ENCODE measurements at places on chromosomes 2 and 18.
A peak's percentile ranks its signal among the peaks of the same experiment; 100 is the strongest.

- DNase-seq = no peak
Observed at GRCh38 chr2:115115135-115115534, 672.7 kb downstream of the DPP10 start.

DNA sequence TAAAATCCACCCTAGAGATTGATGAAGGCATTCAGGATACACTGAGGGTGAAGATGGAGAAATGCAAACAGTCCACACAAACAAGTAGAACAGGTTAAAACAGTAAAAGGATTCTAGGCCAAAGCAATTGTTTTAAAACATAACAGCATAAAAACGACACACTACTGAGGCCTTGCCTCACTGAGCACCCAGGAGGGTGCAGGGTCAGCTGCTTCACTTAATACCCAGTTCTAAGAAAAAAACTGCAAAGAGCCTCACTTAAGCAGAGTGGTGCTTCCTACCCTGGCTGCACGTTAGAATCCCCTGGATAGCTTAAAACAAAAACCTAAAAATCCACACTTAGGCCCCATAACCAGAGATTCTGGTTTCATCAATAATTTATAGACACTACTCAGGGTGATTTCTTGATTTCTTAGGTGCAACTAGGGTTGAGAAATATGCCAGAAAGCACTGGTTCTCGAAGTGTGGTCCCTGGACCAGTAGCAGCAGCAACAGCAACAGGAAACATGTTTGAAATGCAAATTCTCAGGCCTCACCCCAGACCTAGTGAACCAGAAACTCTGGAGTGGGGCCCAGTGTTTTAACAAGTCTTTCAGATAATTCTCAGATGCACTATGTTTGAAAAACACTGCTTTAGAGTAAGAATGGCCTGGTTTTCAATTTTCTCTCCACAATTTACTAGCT lies 279.1 kb downstream of the ZEB2 start:
- no peak for DNase-seq

DNA sequence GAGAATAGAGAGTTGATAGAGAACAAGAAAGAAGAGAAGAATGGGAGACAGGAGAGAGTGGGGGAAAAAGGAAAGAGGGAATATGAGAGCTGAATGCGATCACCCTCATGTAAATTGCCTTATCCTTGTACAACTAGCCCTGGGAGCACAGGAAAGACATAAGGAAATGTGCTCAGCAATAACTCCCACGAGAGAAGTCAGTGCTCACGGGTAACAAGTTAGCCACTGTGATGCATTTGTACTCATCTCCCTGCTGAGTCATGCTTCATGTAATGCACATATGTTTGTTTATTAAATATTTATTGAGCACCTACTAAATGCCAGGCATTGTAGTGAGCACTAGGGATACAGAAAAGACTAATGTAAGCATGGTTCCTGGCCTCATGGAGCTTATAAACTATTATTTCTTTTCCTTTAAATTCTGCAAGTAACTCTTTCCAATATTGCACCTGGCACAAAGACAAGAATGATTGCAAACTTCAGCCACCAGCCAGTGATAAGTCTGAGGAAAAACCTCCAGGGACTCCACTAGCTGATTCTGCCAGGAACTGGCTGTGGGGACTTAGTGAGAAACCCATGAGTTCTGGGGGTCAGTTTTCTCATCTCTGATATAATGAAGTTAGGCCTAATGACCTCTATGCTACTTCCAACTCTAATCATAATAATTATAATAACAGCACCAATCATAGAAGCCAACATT lies 124.1 kb downstream of the LNPK start:
- DNase-seq = no peak

GRCh38 chr18:44450226-44450625 lies 230.5 kb upstream of the SETBP1 start:
- no peak for DNase-seq

DNA sequence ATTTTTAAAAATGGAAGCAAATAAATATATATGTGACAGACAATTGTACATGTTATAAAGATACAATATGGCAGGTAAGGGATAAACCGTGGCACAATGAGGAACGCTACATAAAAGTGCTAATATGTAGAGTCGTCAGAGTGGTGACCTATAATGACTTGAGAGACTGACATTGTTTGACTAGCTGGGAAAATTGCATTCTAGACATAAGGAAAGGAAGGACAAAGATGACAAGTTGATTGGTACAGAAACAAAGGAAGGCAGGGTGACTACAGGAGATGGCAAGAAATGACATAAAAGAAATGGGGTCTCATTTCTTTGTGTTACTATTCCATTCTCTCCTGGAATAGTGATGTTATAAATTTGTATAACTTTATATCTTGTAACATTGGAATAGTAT lies 420.4 kb downstream of the DSC3 start:
- DNase-seq = no peak

DNA sequence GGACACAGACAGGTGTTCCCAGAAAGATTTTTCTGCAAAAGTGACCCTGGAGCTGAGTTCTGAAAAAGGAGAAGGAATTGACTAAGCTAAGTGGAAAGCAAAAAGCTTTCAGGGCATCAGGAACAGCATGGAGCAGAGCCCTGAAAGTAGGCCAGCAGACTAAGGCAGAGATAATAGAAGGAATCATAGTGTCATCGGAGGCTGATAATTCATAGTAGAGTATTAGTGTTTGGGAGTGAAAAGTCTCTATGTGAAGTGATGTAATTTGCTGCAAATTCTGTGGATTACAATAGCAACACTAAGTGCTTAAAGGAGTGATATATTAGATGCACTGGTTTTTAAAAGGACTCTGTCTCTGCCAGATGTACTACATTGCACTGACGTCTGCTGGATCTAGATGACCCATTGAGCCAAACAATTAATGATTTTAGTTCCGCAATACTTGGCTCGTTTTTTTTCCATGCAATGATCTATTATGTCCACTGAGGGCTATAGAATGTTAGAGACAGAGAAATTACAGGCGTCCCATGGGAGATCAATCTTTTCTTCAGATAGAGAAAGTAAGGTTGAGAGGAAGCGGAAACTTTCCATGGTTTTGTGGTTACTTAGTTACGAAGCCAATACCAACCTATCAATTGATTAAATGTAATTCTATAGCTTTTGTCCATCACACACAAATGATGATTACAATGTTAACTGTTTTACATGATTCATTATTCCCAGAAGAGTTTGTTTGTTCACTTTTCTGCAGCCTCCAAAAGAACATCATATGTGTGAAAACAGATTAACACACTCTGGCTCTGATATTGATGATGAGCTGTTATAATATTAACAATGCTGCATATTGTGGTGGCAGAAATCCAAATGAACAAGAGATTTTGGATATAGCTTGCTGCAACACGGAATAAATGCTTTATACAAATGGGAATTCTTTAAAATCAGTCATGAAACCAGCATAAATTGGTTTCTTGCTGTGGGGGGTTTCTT lies 143.7 kb downstream of the MC4R start:
- no peak for DNase-seq

DNA sequence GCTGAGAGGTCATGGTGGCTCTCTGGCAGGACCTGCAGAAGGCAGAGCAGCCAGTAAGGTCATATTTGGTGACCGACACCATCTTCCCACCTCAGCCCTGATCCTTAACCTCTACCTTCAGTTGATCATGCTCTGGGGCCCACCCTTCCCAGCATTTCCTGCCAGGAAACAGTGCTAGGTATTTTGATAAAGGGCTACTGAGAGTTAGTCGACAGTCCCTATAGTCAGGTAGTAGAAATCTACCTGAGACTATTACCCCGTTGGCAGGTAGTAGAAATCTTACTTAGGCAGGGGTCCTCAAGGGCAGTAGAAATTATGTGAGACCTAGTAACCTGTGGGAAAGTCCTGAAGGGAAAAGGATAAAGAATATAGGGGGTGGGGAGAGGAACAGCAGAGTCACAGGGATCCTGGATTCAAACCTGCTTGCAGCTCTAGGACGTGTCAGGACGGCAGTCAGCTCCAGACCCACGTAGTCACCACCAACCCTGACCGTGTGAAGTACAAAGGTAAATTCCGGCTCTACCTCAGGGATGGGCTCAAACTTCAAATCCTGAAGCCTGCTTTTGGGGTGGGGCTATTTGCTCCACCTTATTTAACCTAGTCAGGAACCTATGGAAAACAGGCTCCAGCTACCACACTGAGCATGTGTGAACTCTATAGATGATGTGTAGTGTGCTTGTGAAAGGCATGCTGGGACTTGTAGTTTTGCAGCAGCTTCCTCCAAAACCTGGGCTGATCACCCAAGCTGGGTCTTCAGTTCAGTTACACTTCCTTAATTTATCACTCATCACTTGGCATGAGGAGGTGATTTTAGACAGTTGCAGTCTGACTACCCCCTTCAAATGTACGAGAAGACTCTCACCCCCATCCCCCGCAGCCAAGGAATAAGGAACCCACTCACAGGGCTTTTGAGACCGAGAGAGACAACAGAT lies at the start of gene DQX1:
Gene DQX1, minus strand, starts transcription at position 515 of the 932 bp plus-strand sequence. Its CDS starts 502 bp downstream, at position 13.
- DNase-seq = peak; percentile 99

- DNase-seq = no peak
Observed at GRCh38 chr2:197838579-197838978, 34.2 kb downstream of the PLCL1 start.

DNA sequence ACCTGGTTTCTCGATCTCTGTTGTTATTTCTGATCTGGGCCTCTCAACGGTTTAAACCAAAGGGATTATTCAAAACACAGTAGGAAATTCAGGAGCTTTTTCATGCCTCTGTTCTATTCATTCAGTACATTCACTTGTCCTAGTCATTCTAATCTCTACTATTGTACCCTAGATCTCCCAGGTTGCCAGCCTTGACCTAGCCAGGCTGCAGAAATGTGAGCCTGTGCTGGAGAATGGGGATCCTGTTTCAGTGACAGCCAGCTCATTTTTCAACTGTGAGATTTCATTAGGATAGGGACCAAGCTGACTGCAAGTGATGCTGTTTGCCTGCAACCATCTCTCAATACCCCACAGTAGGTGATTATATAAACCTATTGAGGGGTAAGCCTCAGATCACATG lies 186.2 kb downstream of the CMPK2 start:
- DNase-seq = no peak

DNA sequence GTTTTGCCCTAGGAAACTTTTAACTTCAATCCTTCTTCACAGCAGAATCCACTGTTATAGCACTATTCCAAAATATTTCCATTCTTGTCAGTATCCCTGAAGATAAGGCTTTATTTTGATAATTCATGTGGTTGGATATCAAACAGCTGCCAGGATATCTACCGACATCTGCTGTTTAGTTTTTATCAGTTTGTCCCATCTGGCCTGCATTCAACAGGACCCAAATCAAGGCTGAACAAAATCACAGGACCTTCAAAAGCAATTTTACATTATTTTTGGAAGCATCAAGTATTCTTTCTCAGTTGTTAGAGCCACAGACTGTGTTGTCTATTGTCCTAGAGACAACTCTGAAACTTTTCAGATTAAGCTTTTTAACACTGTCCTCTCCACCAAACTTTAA lies 429.0 kb upstream of the PIK3C3 start:
- DNase-seq = no peak

- no peak for DNase-seq
Observed at GRCh38 chr2:191706791-191707190, 28.9 kb downstream of the NABP1 start.

DNA sequence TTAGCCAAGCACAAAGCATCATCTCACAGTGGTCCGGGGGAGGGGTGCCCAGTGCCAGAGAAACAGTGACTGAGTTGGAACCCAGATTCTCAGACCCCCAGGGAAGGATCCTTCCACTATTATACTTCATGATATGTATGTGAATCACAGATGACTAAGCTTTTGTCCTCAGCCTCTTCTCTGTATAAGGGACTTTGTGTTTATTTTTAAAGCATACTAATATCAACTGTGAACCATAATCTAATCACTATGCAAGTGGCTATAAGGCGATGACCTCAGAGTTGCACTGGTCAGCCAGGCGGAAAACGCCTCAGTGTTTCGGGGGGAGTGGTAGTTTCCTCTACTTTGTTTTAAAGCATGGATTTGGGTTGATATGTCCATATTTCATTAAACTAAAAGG lies 160.4 kb upstream of the TMEM200C start:
- DNase-seq = no peak

- no peak for DNase-seq
Observed at GRCh38 chr2:241799522-241800197, 9.3 kb upstream of the NEU4 start.

DNA sequence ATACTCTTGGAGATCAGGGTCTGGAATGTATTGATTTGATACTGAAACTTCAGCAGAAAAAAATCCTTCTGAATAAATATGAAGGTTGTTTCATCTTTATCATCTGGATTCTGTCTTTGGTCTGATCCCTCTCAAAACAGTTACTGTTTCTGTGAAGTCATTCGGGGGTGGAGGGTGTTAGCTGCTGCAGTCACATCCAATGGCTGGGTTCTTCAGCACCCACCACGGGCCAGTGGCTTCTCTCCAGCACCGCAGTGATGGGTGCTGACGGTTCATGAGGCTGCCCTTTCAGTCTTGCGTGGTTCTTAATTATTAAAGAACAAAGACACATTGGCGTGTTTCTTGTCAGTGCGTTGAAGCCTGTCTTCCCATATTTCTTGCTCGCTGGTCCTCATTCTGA lies 148.0 kb downstream of the LDLRAD4 start:
- DNase-seq = no peak

DNA sequence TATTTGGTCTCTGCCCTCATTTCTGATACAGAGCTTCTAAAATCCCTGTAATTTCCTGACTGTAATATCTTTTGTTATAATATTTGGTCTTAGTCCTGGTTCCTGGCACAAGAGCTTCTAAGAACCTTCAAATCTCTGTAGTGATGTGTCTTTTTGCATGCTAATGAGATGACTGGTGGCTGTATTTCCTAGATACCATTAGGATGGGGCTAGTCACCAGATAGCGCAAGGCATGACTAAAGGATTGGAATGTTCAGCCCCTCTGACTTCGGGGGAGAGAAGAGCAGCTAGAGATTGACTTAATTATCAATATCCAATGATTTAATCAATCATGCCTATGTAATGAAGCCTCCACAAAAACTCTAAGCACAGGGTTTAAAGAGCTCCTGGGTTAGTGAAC lies 620.8 kb upstream of the ACVR2A start:
- DNase-seq = no peak

GRCh38 chr18:31205273-31205672 lies 42.6 kb upstream of the DSC1 start:
- DNase-seq = peak; percentile 30

GRCh38 chr2:21161122-21161521 lies 37.4 kb downstream of the TDRD15 start:
- no peak for DNase-seq

GRCh38 chr2:31212659-31213600 lies 4.4 kb downstream of the CAPN14 start:
- DNase-seq = no peak

- DNase-seq = peak; percentile 12
Observed at GRCh38 chr2:37232131-37232933, 874 bp downstream of the NDUFAF7 start.

GRCh38 chr18:80022613-80023012 lies 11.6 kb upstream of the RBFA start:
- DNase-seq = no peak

- DNase-seq = no peak
Observed at GRCh38 chr2:17107871-17108270, 410.4 kb downstream of the RAD51AP2 start.

GRCh38 chr18:74541703-74542555 lies 7.6 kb downstream of the CNDP1 start:
- DNase-seq = peak; percentile 92

DNA sequence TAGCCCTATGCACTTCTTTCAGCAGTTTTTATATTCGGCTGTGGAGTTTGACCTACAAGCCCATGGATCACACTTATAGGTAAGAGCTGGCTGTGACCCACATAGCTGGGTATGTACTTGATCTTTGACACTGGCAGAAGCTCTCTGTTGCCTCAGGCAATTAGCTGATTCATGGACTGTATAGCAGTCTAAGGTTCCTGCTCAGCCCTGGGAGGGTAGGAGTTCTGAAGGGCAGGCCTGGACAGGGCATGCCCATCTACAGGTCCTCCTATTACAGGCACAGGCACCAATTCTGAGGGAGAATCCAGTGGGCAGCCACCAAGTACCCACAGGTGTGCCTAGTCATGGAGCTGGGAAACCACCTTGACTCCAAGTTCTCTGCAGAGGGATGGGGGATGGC lies 301.8 kb upstream of the GALNT5 start:
- no peak for DNase-seq

All from HepG2 (cell line).